GF-D8 (cell line): ENCODE measurements at places on chromosomes 5 and 9.

DNA sequence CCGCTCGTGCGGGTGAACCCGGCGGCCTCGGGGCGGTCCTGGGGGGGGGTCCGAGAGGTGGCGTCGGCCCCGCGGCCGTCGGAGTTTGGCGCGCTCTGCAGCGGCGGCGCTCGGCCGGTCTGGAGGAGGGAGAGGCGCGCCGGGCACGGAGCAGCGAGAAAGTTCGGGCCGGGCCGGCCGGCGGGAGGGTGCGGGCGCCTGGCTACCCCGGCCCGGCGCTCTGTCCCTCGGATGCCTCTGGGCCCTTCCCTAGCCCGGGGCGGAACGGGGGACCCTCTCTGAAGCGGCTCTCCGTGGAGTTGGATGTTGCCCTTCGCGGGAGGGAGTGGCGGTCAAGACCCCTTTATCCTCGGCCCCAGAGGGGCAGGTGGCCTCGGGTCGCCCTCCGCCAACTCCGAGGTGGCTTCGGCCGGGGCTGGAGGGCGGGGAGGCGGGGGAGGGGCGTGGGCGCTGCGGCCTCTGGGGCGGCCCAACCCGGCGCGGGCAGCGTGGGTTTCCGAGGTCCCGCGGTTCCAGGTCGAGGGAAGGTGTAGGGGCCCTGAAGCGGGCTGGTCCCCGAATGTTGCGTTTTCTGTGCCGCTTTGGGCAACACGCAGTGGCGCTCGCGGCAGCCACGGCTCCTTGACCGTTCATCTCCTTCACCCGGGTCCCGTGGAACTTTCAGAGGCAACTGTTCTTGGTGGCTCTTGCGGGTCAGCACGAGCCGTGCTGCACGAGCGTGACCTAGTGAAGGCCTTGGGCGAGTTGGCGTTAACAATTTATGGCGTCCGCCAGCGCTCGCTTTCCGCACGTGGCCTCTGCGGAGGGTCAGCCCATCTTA lies 290.5 kb downstream of the DOCK8 start:
- DNase-seq, result no peak

GRCh38 chr9:117156771-117157535 lies 257.9 kb downstream of the ASTN2 start:
- DNase-seq, result no peak

GRCh38 chr9:6356904-6357303 lies 28.7 kb downstream of the TPD52L3 start:
- DNase-seq, result no peak

GRCh38 chr9:85987236-85987635 lies 46.3 kb downstream of the NAA35 start:
- no peak for DNase-seq

DNA sequence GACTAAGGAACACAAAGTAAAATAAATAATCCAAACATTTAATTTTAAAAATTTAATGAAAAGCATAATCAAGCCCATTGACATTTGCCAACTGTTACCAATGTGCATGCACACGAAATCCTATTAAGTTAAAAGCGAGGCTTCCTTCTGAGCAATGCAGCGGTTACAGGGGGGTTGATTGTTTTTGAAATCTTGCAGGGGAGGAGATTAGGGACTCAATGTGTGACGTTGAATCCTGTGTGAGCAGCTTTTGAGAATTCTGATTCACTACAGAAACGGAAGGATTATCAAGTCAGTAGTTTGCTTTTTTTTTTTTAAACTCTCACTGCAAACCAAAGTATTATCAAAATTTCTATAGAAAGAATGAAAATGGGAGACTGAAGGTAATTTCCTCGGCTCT lies 109.5 kb downstream of the PRKACG start:
- DNase-seq, result no peak

DNA sequence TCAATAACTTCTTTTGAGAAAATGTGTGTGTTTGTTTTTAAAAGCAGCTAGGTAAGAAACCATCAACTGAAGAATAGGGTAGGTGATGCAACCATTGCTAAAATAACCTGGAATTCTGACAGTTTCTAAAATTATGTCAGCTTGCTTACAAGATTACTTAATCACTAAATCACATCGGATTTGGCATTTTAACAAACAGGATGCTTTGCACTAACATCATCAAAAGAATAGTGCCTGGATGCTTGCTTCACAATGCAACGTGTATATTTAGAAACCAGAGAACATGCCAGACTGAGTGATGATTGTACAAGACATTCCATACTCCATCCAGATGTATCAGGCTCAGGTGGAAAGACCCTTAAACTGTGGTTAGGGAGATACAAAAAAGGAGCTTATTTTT lies 43.9 kb downstream of the PAM start:
- no peak for DNase-seq

DNA sequence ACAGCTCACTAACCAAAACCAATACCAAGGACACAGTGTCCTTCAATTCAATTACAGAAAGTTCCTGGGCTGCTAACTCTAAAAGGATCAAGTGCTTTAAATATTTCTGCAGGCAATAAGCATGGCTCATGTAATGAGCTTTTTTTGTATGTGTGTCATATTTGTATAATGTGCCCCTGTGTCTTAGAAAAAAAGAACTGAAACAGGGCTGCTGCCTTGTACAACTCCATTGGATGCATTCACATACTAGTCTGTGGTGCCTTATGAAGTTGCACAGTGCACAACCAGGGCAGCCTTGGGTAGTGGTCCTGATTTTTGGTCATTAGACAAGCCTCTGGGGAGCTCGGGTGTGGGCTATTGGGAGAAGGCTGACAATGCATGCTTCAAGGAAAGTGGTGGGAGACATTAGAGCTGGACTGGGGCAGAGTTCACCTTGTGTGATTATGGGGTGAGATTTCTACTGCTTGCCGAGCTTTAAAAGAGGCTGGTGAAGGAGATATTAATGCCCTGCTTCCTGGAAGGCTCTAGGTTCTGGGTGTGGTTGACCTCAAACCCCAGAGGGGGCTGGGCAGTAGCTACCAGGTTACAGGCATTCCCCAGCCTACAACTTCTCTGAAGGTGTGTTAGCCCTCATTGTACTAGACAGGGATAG lies 3.6 kb upstream of the CPEB4 start:
- no peak for DNase-seq

DNA sequence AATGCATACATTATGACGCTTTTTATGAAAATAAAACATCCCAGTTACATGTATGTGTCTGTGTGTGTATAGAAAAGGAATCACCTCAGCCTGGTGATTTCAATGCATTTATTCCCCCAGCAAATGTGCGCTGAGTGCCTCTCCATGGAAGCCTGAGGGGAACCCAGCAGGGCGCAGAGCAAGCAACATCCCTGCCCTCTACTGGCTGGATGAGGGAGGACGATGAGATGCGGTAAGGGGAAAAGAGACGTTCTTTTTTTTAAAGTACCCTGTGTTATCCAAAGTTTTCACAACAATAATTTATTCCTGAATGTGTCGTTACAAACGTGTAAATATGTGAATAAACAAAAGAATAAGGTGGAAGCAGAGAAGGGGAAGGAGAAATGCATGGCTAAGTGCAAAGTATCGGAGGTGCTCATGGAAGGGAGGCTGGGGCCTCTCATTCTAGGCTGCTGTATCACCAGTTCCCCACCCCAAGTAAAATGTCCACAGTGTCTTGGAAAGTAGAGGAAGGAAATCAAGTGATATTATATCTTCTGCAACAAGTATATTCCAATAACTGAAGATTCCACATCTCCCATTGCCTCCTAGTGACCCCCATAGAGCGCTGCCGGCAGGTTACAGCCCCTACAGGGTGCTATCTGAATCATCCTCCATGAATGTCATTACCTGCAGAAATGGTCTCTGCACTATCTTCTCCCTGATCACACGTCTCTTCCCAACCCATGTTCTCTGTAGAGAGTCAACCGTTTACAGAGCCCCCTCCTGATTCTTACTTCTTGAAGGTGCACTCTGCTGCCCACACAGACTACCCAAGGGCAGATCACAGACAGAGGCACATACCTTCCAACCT lies 13.0 kb upstream of the ABLIM3 start:
- DNase-seq, result no peak

DNA sequence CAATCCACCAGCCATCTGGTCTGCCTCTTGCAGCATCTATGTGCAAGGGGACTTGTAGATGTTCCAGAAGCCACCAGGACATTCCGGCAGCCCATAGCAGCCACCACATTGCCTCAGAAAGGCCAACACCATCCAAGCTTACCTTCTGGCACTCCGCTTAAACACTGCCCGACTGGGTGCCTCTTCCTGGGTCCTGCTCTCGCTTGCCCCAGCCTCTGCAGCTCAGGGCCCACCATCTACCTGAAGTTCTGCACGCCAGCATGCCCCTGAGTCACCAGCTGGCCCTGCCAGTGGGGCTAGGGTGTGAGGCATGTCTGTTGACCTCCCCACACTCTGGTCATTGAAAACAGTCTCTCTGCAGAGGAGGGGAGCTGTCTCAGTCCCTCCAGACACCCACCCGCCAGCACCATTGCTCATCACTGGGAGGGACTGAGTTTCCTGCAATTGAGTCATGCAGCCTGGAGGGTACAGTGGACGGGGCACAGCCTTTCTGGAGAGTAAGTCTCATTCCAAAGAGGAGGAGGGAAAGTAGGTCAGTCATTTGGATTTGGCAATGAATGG lies 16.9 kb upstream of the COL5A1 start:
- no peak for DNase-seq

DNA sequence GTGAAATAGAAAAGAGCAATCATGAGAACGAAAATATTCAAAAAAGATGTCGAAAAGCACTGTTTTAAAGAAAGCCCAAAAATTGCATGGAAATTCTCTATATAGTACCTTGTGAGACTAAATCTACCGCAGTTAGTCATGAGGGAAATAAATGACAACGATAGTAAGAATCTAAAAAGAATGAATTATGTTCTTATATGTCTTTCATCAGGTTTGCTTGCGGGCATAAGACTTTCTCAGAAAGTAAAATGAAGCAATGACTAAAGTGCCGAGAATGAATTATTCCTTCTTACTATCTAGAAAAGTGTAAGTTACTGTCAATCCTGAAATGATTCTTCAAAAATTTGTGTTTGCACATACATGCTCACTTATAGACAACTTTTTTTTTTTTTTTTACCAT lies 26.4 kb downstream of the PTPRD start:
- no peak for DNase-seq

- no peak for DNase-seq
Measured at GRCh38 chr5:158801893-158802292, 297.8 kb downstream of the EBF1 start.

GRCh38 chr5:110027527-110028322 lies 338.0 kb downstream of the MAN2A1 start:
- DNase-seq, result no peak

DNA sequence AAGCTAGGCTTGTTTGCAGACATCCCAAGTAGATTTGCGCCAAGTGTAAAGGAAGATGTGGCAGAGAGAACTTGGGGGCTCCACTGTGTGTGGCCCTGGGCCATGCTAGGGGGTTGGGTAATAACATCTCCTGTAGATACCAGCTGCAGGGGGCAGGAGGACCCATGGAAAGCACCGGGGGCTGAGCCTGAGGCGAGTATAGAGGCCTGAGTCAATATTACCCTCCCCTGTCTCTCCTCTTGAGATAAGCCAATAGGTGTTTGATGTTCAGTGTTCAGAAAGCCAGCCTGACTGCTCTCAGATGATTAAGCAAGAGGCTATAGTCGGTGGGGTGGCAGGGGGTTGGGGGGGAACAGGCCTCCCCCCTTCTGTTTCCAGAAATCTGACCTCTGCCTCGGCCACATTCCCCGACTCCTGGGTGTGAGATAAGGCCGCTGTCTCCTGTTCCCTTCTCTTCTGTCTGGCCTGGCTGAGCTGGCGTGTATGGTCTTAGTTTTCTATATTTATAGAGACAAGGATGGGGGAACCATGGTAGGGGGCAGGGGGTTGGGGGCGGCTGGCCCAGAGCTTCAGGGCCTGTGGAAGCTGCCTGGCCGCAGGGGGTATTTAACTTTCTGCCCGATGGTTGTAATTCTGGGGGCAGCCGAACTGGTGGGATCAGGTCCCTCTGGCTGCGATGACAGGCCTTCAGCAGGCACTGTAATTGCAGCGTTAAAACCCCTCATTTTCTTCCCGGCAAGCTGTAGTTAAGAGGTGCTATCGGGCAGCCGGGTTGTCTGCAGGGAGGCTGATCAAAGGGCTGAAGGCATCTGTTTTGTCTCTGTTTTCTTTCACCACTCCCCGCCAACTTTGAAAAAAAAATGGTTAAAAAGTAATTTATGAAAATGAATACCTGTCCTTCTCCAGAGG lies 292.0 kb downstream of the NSG2 start:
- no peak for DNase-seq

DNA sequence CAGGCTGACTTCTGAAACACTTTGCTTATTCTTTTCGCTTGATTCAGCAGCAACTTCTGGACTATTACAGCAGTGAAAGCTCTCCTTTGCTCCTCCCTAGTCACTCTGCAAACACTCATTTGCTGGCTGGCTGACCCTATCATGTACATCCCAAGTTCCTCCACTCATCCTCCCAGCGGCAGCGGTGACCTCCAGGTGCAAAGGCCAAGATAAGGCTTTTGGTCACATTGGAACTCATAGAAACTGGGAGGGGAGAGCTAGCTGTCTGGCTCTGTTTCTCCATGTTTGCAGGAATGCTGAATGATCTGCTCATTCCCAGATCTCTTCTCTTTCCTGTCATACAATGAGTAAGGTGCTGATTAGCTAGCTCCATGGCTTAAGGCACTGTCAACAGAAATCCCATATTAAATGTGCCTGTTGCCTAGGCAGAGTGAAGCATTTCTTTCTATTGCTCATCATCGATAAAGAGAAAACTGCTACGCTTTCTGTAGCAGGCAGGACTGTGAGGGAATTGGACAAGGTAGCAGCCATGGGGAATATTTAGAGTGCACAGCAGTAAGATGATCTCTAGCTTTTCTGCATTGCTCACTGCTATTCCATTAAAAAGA lies 250.5 kb upstream of the PDE4D start:
- no peak for DNase-seq

GRCh38 chr9:14226855-14227532 lies 86.9 kb downstream of the NFIB start:
- DNase-seq, result no peak

GRCh38 chr5:110903966-110904365 lies 165.2 kb downstream of the SLC25A46 start:
- no peak for DNase-seq

DNA sequence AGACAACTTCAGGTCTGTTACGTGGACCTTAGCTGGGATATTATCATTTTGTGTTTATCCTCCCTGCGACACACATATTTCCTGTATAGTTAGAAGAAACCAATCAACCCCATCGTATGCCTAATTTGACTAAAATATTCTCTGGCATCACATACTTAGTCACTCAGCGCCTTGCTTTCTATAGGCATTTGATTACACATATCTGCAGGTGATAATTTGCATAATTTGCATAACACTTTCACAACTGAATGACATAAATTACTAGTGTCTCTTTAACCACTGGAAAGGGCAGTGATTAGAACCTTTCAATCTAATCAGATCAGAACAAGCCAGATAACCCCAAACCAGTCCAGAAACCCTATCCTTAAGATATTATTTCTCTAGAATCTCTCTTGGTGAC lies 390.2 kb downstream of the TLR4 start:
- no peak for DNase-seq

- no peak for DNase-seq
Measured at GRCh38 chr9:69579032-69579758, 93.0 kb downstream of the APBA1 start.

GRCh38 chr5:33309536-33310345 lies 131.0 kb upstream of the TARS1 start:
- DNase-seq, result no peak
